ENCODE measurements at places on chromosomes 7 and 10.

DNA sequence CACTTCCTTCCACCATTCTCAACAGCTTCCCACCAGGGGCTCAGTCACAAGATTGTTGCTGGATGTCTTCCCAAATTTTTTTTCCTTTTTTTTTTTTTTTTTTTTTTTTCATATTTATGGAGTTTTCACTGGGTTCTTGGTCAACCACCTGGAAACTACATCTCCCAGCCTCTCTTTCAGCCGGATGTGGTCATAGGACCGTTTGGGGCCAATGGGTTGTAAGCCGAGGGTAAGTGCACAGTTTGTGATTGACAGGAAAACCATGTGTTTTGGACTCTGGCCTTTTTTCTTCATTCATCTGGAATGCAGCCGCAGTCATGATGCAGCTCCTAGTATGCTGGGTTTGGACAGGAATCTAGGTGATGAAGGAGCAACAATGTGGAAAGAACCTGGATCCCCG lies 337.1 kb upstream of the FOXK1 start:
- DNase-seq: no peak

- DNase-seq: no peak
These were observed 57.0 kb upstream of the GLCCI1 start for GRCh38 chr7:7911369-7912123.

GRCh38 chr10:119496273-119496672 lies 46.2 kb downstream of the RGS10 start:
- DNase-seq: no peak

- no peak for DNase-seq
These were observed 48.5 kb downstream of the GRID1 start for GRCh38 chr10:86317949-86318725.

DNA sequence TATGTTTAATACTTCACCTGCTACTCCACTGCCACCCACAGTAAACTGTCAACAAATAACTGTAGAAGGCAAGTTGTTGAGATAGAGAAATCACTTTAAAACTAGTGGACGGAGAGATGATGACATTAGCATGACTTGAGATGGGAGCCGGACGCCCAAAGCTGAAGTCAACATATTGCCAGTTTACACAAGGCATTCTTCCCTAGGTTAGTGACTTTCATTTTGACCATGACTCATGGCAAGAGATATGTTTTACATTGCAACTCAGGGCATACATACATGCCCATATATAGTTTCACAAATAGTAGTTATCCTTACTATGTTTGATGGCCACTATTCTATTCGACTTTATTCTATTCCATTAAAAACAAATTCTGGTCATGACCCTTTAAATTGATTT lies 296.6 kb downstream of the PLXNA4 start:
- DNase-seq: no peak

GRCh38 chr10:113879691-113880090 lies 25.2 kb downstream of the NHLRC2 start:
- no peak for DNase-seq

DNA sequence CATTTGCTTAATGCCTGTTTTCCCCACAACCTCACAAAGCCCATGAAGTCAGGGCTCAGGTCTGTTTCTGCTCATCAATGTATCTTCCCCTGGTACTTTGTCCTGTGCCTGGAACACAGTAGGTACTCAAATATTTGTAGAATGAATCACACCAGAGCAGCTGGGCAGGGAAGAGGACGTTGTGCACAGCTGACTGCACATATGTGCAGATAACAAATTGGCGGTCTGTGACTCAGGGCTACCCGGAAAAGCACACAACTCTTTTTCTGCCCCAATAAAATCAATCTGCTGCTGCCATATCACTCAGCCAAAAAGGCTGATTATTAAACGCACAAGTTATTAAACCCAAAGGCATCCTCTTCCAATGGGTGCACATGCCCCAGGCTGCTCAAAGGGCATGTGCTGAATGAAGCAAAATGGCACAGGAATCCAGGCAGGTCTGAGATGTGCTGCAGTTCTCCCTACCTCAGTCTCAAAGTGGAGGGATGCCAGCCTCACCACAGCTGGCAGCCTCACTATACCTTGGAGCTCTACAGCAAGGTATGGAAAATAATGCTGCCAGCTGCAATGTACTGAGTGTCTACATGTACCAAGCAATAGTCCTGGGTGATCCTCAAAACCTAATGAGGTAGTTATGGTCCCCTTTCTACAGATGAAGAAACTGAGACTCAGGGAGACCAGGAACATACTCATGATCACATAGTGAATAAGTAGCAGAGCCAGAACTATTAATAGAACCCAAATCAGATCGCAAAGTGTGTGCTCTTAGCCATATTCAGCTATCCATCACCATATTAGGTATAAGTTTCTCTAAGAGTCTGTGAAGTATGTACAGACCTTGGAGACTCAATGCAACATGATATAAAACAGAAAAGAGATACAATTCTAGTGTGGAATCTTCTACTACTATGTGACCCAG lies 43.4 kb downstream of the SORBS1 start:
- no peak for DNase-seq

DNA sequence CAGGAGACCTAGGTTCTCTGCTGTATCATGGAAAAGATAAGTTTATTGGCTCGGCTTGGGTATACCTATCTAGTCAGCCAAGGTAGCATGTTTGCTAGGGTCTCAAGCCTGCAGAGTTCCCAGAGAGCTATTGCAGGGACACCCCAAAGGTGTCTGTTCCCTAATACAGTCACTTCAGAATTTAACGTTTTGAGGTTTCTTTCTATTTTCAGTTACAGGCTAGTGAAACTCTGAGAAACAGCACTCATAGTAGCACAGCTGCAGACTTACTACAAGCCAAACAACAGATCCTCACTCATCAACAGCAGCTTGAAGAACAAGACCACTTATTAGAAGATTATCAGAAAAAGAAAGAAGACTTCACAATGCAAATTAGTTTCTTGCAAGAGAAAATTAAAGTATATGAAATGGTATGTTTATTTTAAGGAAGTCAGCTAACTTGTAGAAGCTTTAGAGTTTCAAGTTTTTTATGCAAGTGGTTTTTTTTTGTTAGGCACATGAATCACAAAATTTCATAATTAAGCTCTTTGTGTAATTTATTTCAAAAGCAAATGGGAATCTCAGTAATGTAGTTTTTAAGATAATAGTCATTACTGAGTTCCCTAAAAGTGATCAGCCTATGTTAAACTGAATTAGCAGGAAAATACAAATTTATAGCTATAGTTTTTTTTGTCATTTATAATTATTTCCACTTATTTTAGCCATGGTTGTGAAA lies 54.9 kb downstream of the AKAP9 start:
- DNase-seq: no peak

- DNase-seq: no peak
These were observed 15.3 kb downstream of the CALML3 start for GRCh38 chr10:5540080-5540479.

GRCh38 chr10:26485150-26485941 lies 47.2 kb downstream of the APBB1IP start:
- no peak for DNase-seq

- DNase-seq: no peak
These were observed 292.4 kb upstream of the MYO3A start for GRCh38 chr10:25641595-25641994.

- DNase-seq: peak; percentile 14
These were observed 27.0 kb upstream of the ZPBP start for GRCh38 chr7:50119815-50120637.

DNA sequence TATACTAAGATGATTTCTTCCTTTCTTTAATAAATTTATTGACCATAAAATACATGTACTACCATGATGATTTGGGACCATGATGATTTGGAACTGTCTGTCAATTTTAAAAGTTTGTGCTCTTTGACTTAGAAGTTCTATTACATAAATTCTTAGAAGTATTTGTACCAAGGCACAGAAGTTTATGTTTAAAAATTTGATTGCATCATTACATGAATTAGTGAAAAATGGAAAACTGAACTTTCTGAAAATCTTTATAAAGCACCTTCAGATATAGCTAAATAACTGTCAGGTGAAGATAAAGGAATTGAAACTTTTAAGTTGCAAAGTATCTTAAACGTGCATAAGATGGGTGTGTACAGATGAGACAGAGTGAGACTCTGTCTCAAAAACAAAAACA lies 32.0 kb downstream of the MALSU1 start:
- DNase-seq: no peak

DNA sequence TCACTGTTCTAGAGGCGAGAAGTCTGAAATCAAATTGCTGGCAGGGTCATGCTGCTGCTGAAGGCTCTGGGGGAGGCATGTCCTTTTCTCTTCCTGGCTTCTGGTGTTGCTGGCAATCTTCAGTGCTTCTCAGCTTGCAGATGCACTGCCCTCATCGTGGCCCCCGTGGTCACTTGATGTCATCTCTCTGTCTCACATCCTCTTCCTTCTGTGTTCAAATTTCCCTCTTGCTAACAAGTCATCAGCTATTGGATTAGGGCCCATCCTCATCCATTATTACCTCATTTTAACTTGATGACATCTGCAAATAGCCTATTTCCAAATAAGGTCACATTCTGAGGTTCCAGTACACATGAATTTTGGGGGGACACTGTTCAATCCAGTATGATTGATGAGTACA lies 36.6 kb upstream of the SRGN start:
- peak; percentile 45 for DNase-seq

DNA sequence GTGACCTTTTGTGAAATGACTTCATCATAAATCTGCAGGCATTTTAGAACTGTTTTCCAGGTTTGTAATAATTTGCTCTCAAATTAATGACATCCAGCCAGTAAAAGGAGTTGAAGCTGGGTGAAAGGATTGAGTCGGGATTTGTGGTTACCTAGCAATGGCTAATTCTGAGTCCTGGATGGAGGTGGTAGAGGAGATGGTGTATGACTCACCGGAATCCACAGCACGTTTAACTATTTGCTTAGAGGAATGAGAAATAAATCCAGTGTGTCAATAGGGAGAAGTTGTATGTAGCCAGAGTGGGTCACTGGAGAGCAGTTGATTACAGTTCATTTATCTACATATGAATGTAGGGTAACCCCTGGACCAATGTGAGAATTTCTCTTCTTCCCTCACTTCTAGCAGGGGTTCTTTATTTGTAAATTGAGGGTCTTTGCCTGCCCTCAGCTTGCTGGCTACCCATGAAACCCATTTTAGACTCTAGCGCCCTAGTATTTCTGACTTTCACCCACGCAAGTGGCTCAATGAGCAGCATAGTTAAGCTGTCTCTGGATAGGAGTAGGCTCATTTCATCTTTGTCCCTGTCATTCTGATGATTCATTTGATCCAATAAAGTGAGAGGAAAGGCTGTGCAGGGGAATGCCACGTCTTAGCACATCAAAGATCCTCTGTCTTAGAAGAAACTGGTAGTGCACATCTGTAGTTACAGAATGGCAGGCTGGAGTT lies 547.8 kb downstream of the SORCS3 start:
- no peak for DNase-seq

GRCh38 chr7:128217967-128218652 lies 23.0 kb upstream of the LEP start:
- DNase-seq: no peak

DNA sequence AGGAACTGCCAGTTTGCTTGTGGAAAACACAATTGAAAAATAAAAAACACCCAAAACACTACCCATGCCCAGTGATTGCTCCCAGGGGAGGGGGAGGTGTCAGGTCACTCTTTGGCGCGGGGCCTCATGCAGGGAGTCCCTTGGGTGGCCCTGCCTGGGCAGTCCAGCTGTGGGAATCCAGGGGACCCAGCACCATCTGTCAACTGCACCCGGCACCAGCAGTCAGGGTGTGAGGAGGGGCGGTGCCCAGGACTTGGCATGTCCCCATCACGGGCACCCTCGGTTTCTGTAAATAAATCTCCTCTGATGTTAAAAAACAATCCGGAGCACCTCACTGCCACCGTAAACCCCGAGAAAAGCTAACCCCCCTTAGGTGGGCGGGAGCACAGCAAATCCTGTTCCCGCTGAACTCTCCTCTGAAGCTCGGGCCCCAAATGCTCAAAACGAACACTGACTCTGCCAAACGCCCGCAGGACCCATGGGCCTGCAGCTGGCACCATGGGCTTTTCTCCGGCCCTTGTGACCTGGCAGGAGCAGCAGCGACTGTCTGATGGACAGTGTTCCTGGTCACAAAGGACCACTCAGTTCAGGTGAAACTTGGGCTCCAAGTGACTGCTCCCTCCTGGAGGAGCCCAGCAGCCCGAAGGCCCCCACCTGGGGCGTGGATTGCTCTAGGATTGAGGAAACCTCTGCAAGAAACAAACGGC lies 18.5 kb upstream of the EN2 start:
- DNase-seq: no peak

- DNase-seq: peak; percentile 57
These were observed 69.6 kb downstream of the ATXN7L1 start for GRCh38 chr7:105806592-105807447.

- DNase-seq: no peak
These were observed 139.0 kb downstream of the LRRN3 start for GRCh38 chr7:111229916-111230315.

DNA sequence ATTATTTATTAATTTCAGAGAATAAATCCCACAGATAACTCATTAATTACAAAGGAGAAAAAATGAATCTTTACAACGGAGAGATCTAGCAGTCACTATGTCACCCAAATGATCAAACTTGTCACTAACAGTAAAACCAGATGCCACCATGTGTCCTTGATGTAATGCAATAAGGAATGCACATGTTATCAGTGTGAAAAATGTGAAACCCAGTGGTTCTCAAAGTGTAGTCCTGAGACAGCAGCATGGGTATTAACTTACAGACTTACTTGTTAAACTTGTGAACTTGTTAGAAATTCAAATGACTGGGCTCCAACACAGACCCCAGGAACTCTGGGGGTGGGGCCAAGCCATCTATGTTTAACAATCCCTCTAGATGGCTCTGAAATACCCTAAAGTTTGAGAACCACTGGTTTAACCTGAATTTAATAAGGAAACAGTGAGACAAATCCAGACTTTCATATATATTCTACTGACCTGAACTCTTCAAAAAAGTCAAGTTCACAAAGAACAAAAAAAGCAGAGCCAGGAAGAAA lies 77.4 kb downstream of the RNLS start:
- DNase-seq: no peak

- DNase-seq: peak; percentile 33
These were observed 17.9 kb downstream of the NHLRC2 start for GRCh38 chr10:113872139-113873030.

DNA sequence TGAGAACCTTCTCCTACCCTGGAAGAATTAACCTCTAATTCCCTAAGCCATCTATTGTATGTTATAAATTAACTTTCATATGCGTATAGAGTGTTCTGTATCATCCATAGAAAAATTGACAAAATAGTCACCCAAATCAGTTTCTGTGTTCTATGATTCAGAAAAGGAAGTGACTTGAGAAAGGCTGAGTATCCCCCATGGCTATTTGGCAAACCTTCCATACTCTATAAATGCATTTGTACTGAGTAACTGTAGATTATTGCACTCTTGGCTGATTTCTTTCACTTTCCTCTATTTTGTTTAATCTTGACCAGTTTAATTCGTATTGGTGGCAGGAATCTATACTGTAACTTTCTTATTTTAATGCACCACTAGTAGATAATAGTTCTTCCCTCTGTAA lies 182.2 kb downstream of the HTR7 start:
- no peak for DNase-seq

- DNase-seq: no peak
These were observed 335.8 kb downstream of the FRMD4A start for GRCh38 chr10:13994932-13995331.
